ENCODE measurements at places on chromosomes 1 and 21. TPM values are rescaled to one million over a fixed set of nuclear protein-coding genes. Genes with fewer than 3 reads are reported as not detected.

DNA sequence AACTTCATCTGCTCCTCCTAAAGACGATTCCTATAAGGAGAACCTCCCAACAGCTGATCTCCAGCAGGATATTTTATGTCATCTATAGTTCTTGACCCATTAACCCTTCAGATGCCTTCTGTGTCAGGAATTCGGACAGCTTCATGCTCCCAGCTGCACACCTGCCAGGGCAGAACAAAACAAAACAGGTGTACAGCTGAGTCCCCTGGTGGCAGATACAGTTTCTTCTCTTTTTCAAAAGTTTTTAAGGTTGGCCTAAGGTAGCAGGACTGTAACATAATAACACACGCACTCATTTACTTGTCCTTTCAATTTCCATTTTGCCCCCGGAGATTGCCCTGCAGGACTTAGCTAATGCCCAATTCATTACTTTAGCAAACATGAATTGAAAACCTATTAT, 218.3 kb downstream of the S1PR1 start:
- DNase-seq, result no peak

TAF5L gene
- total RNA-seq, result 20.4 TPM

- DNase-seq, result no peak
These were observed 4.0 kb downstream of the ACTL8 start for GRCh38 chr1:17759114-17759513.

DNA sequence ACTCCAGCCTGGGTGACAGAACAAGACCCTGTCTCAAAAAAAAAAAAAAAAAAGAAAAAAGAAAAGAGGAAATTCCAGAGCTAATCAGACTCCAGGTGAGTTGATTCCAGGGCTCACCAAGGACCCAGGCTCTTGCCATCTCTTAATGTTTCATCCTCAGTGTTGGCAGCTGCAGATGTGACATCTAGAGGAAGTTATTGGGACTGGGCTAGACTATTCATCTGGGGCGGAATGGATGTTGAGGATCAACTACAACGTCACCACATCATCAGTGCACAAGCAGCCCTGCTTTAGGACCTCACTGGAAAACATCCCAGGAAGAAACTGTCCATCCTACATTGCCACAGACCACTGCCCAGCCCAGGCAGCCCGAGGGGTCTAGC, 28.6 kb upstream of the PARP1 start:
- no peak for DNase-seq

DNA sequence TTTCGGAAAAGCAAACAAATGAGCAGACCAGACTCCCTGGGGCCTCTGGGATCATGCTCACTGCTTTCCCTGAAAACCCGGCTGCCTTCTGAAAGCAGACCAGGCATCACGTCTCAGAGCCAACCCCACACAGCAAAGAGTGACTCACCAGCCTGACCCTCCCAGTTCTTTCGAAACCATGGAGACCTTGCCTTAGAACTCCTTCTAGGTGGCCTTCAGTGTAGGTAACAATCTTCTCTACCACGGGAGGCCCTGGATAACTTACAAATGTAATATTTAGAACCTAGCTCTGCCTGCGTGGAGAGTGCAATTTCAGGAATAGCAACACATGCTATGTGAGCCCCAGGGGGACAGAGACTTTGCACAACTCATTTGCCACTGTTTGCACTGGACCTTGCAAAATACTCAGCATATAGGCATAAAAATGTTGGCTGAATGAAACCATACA, 105.2 kb downstream of the SUSD4 start:
- peak; percentile 29 for DNase-seq

PLA2G2D gene
- not detected for total RNA-seq

HEATR1 gene
- total RNA-seq, result 36.0 TPM

DNA sequence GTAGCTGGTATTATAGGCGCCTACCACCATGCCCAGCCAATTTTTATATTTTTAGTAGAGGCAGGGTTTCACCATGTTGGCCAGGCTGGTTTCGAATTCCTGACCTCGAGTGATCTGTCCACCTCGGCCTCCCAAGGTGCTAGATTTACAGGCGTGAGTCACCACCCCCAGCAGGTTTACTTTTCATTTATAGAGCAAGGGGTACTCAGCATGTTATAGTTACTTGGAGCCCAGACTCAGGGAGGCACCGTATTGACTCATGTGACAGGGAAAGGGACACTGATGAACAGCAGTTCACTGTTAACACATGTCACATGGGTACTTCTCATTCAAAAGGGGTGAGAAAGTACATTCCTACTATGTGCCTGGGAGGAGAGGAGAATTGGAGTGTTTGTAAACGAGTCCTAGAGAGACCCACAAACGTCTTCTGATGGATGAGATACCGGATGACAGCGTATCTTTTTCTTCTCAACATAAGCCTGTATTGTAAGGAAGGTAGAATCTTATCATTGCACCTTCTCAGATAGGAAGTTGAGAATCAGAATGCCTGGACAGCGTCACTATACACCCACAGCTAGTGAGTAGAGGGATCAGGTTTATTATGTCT, 510.0 kb downstream of the USP25 start:
- DNase-seq, result no peak

GRCh38 chr1:243620096-243620495, 229.9 kb downstream of the AKT3 start:
- DNase-seq, result no peak

DNA sequence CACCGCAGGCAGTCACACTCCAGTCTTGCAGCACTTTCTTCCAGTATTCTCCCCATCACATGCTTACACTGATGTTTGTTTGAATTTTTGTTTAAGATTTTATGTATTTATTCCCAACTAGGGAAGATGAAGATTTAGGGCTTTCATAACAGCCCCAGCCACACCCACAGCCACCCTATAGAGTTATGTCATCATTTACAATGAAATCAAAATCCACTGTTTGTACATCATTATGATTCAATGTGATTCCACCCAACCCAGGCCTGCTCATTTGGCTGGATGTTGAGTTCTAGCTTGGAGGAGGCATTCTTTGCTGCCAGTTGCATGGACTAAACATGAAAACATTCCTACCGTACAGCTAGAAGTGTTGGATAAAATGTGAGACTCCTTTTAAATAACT, 35.8 kb downstream of the RIPK4 start:
- no peak for DNase-seq

ROR1 gene
- total RNA-seq, result 9.3 TPM

CFAP141 gene
- not detected for total RNA-seq

GRCh38 chr1:233782937-233783586, 121.4 kb upstream of the SLC35F3 start:
- DNase-seq, result no peak

GRCh38 chr1:6418668-6419396, 887 bp downstream of the HES2 start:
- DNase-seq, result no peak

- DNase-seq, result no peak
These were observed 31.6 kb downstream of the PAX7 start for GRCh38 chr1:18662286-18662639.

GRCh38 chr1:181160322-181160721, 71.8 kb downstream of the IER5 start:
- no peak for DNase-seq

DNA sequence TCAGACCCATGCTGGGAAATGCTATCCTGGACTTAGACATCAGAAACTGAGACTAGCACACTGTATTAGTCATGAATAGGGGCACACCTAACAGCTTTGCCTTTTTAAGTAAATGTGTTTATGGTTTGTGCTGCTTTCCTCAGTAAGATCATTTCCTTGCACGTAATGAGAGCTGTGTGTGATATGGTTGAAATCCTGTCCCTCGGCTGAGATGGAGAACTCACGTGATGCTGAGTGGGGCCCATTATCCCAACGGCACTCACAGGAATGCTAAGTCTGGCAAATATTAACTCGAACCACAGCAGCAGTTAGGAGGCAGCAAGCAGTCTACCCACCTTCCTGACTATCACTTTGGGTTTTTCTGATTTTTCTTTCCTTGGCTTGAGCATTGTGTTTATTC, 38.2 kb downstream of the BCL9 start:
- DNase-seq, result no peak

DNA sequence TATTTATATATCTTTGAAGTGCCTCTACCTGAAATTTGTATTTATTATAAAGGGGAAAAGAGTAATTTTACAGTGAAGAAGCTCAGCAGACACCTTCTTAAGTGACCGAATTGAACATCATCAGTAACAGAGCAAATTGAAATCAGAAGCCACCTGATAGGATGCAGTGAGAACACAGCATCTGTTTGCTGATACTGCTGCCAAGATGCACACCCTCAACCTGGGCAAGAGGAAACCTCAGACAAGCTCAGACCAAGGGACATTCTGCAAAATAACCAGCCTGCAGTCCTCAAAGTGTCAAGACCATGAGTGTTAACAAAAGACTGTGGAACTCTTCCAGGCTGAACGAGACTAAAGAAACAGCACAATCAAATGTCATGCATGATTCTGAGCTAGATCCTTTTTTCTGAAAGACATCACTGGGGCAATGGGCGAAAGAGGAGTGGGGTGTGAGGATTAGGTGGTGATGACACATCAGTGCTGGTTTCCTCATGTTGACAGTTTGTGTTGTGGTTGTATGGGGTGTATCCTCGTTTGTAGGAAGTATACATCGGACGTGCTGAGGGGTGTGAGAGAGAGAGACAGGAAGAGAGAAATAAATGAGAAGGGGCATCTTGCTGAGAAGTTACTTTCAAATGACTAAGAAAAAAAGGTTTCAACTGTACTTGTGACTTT, 103.7 kb downstream of the ABCA4 start:
- no peak for DNase-seq

- peak; percentile 40 for DNase-seq
These were observed 28.9 kb downstream of the OBSCN start for GRCh38 chr1:228236744-228237143.

GRCh38 chr1:170284951-170285350, 139.2 kb downstream of the NTMT2 start:
- no peak for DNase-seq

GRIK1 gene
- not detected for total RNA-seq

- no peak for DNase-seq
These were observed 42.8 kb upstream of the IFI44L start for GRCh38 chr1:78577257-78578100.

- no peak for DNase-seq
These were observed 73.3 kb downstream of the CD34 start for GRCh38 chr1:207837673-207838072.

- no peak for DNase-seq
These were observed 36.7 kb downstream of the DNASE2B start for GRCh38 chr1:84434801-84435549.

REG4 gene
- not detected for total RNA-seq

DNA sequence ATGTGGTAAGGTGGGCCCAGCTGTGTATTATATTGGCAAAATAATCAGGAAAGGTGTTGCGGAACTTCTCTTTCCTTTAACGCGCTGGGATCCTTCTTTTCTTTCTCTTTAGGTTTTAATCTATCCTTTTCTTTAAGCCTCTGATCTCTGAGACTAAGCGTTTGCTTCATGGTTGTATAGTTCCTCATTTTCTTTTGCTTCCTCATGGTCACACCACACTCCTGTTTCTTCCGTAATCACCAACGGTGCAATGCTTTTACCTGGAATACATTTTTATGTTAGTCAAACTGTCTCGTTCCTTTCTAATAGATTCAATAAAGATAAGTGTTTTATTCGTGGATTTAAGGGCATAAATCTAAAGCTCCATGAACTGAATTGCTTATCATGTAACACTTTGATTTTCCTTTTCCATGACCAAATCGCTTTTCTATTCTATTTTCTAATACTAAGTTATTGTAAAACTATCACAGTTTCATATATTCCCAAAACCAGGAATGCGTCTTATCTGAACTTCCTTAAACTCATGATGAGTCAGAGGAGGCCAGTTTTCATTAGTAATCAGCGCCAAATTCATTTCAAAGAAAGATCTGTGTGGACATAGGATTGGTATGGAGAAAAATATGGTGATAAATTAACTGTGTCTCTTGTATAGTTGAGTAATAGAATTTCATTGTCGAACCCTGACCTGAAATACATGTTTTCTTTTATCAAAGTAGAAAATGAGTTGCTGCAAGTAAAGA, 12.2 kb downstream of the SDCCAG8 start:
- DNase-seq, result peak; percentile 81

Measured in HFFc6 (cell line).